ENCODE measurements at places on chromosomes 11 and 22.

- no peak for DNase-seq
Observed at GRCh38 chr11:111908639-111909305, 2.8 kb downstream of the CRYAB start.

DNA sequence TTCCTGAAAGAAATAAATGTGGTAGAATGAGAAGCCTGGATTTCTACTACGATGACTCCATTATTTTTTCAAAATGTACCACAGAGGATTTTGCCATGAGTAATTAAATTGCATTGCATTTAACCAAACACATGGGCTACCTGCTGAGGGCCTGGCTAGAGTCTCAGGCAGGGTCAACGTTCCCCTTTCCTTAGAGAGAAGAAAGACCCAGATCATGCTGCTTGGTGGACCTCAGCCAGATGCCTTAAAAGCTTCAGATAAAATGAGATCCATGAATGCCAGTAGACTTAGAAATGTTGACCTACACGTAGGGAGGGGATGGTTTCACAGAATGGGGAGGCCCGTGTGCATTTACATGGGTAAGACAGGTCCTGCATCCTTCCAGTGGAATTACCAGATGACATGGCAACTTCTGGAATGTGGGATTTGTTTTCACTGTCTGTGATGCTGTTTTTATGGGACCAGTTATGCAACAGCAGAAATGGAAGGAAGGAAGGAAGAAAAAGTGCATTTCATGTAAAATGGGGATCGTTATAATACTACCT lies 1069.4 kb downstream of the NTM start:
- DNase-seq: no peak

DNA sequence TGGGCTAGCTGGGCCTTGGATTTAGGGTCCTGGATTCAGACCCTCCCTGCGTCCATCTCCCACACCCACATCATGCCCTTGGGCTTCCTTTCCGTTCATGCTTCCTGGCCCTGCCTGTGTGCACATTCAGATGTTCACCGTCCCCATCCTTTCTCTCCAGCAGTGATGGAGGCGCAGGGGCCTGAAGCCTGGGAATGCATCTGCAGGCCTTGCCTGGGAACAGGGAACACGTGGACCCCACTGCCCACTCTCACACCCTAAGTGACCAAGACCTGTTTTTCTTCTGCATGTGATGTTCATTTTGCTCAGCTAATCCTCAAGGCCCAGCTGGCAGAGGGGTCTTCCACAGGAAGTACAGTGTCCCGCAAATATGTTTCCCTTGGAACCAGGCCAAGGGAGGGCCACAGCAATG lies 91.6 kb upstream of the PARVA start:
- no peak for DNase-seq

DNA sequence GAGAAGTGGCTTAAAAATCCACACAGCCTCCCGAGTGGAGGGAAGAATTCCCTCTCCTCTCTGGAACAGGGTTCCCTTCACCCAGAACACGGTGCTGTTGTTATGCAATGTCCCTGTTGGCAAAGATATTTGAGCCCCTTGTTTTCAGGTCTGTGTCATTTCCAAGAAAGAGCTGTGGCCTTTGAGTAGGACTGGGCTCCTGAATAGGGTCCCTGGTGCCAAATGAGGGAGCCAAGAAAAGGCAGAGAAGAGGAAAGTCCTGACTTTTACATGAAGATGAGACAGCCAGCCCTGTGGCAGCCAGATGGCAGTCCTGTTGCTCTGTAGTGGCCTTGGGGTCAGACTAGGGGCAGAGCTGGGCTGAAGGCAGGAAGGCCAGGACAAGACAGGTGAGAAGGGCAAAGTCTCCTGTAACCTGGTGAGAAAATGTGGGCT lies 51.2 kb upstream of the ELF5 start:
- DNase-seq: no peak

DNA sequence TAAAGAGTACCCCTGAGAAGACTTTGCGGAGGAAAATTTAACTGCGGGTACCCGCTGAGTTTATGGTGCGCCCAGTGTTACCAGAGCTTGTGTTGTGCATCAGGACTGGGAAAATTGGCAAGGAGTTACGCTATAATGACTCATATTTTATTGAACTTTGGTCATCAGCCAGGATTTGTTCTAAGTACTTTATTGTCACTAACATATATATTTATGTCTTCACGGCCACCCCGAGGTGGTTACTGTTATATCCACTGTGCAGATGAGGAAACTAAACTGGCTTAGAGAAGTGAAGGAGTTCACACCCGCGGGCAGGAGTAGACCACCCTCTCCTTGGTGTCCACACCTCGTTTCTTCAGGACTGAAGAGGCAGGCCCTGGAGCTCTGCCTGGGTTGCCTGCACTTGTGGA lies 667 bp downstream of the ACCS start:
- no peak for DNase-seq

DNA sequence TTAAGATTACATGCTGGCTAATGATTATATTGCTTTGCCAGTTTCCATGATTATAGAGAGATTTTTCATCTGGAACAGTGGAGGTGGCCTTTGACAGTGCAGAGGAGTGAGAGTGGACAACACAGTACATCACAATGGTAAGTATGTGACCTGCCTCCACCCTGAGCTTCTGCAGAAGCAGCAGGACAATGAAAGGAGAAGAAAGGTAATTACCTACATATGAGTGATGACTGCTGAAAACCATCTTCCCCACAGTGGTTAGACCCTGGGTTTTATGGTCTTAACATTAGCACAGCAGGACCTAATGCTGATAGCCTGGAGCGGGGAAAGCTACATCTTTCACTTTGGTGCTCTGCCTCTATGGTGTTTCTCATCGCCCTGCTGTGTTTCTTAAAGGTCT lies 454.7 kb upstream of the DDI1 start:
- no peak for DNase-seq

GRCh38 chr11:112797648-112798293 lies 163.4 kb upstream of the NCAM1 start:
- peak; percentile 5 for DNase-seq

DNA sequence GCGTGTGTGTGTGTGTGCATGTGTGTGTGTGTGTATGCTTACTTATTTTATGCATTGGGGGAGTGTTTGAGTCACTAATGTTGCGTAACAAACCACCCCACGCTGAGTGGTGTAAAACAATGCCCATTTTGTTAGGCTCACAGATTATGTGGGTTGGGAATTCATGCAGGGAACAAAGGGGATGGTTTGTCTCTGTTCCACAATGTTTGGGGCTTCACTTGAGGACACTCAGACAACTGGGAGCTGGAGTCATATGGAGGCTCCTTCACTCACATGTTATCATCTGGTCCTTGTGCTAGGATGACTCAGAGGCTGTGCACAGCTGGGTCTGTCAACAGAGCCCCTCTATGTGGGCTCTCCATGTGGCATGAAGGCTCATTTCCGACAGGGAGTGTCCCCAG lies 51.3 kb upstream of the LARGE1 start:
- DNase-seq: no peak

- no peak for DNase-seq
Observed at GRCh38 chr11:70521475-70522308, 123.4 kb downstream of the CTTN start.

DNA sequence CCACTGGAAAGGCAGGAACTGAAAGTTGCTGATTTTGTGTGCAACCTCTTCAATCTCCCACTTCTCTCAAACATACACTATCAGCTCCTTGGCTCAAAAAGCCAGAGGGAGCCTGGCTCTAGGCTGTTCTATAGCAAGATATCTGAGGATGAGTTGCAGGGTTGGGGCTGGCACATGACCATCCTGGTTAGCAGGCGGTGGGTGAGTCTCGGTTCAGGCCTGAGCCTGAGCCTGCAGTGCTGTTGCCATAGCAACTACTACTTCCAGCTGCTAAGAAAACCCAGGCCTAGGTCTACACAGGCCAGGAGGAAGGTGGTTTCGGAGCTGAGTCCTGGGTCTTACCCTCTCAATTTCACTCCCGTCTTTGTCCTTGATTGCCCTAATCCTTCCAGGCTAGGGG lies 39.0 kb downstream of the CWC15 start:
- DNase-seq: no peak

DNA sequence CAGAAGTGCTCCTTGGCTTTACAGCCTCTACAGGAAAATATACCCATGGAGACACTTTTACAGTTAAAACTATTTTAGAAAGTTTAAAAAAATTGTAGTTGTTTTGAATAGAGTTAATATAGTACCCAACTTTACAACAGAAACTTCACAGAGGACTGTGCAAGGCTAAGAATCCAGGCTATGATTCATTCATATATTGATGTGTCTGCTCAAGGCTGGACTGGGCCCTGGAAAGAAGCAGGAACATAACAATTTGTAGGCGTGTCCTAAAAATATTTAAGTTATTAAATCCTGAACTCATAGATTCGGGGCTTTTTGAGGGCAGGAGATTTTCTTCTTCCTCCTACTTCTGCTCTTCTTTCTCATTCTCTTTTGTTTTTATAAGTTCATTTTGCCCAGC lies 291.5 kb upstream of the CCDC179 start:
- no peak for DNase-seq

- no peak for DNase-seq
Observed at GRCh38 chr22:23153994-23154393, 8.7 kb downstream of the RAB36 start.

GRCh38 chr11:114308689-114309089 lies 12.5 kb downstream of the NNMT start:
- no peak for DNase-seq

- DNase-seq: no peak
Observed at GRCh38 chr22:48721395-48721669, 1106.3 kb downstream of the BRD1 start.
